ENCODE measurements at places on chromosomes 12 and 14.

GRCh38 chr14:80669426-80669825 lies 272.1 kb downstream of the CEP128 start:
- no peak for DNase-seq

DNA sequence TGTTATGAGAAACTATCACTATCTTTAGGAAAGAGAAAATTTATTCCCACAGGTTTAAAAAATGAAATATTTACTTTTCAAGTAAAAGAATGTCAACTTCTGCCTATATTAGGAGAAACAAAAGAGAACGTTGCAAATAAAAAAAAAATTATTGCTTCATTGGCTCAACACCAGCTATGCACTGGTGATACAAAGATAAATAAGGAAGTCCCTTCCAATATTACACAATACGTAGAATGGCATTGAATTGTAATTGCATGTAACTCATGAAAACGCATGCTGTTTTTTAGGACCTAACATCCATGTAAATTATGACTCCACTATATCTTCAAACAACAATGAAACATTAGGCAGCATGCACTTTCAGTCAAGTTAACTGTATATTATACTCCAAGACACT lies 56.4 kb upstream of the RERGL start:
- DNase-seq, result no peak

DNA sequence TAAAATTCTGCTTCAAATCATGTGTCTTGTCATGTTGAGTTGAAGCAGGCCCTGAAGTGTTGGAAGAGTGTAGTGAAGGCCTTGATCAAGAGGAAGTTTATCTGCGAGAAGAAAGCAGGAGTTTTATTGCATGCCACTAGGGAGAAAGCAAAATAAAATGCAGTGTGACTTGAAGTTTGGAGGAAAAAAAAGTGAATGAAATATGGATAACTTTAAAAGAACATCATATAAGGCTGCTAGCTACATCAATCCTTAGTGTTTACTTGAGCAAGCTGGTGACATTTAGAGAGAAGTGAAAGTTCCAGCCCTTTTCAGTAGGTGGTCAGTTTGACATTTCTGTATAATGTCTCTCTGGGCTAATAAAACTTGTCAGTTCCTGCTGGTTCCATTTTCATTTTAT lies 841.1 kb downstream of the TMTC2 start:
- DNase-seq, result no peak

GRCh38 chr14:105528586-105529318 lies 2.4 kb downstream of the TMEM121 start:
- no peak for DNase-seq

DNA sequence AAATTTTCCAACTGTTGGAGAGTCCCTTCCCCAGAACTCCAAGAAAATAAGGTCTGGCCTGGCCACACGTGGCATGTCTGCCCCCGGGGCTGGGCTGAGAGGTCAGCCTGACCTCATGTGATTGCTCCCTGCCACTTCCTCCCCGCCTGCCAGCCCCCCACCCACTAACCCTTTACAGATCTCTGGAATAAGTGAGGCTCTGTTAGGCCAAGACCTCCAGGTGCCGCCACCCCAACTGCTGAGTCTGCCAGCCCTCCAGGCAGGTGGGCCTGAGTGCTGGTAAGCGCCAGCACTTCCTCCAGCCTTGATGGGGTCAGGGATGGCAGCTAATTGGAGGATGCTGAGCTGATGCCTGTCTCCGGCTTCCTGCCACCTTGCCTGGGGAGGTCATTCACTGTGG lies 658.4 kb downstream of the MED13L start:
- no peak for DNase-seq

DNA sequence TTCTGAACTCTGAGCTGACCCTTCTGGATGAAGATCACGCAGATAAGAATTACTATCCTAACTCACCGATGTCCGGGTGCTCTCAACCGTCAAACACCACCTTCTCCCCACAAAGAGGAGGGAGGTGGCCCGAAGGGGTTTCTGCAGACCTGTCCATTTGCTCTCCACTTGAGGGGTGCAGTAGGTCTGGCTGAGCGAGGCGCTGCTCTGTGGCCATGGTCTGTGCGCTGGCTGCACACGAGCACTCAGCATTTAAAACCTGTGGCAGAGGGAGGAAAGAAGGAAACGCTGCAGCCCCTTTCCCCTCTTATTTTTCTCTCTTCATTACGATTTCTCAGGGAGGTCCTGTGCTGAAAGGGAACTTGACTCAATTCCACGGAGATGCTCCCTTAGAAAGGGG lies 1.5 kb upstream of the HOXC13 start:
- DNase-seq, result no peak

DNA sequence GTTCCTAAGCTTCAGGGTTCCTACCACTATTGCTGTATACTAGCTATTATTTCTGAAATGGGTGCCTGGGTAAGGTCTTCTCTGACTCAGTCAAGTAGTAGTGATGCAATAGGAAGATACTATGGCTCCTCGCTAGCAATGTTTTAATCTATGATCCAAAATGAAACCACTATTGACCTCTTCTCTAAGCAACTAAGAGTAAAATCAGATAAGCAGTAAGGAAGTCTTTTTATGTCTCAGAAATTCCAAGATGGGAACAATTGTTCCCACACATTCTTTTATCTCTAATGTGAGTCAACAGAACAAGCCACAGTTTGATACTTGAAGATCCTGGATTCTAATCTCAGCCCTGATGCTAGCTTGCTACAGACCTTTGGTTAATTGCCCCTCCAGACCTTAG lies 45.1 kb downstream of the AREL1 start:
- DNase-seq, result no peak

DNA sequence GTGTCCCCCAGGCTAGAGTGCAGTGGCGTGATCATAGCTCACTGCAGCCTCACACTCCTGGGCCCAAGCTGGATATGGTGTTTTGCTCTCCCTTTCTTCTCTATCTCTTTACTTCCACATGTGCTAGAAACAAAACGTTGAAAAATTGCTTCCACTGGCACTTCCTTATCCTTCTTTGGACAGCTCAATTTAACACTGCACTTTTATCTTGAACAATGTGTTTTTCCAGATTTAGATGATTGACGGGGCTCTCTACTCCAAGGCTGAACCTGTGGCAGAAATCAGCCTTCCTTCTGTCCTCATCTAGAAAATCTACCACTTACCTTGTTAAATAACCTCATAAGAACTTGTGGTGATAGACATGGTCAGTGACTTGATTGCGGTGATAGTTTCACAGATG lies 165.1 kb downstream of the DAD1 start:
- no peak for DNase-seq

DNA sequence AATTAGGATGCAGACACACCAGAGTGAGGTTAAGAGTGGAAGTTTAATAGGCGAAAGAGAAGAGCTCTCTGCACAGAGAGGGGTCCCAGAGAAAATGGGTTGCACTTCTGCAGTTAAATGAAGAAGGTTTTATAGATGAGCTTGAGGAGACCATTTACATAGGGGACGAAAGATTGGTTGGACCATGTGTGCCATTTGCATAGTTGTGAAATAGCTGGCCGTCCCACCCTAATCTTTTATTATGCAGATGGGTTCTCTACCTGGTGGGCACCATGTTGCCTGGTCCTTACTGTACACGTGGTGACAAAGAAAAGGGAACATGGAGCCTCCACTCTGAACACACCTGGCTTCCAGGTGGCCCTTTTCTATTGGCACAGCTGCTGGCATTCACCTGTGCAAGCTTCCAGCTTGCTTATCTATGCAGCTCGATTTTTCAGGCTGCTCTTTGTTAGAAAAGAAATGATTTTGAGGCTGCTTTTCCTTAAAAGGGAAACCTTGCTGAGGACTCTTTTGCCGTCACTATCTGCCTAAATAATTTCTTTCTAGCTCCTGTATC lies 67.1 kb upstream of the SRSF5 start:
- no peak for DNase-seq

GRCh38 chr12:89693639-89694202 lies 14.9 kb downstream of the ATP2B1 start:
- DNase-seq, result no peak

DNA sequence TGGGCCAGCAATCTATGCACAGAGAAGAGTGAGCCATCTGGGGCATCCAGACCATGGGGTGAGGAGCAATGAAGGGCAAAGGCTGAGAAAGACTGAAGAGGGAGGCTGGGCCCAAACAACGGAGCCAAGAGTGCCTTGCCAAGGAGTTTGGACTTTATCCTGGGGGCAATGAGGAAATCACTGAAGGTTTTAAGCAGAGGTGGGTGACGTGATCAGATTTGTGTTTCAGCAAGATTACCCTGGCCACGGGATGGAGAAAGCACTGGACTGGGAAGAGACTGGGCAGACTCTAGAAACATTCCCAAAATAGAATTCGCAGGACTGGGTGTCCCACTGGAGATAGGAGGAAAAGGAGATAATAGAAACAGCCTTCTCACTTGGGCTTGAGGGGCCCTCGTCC lies 65.3 kb downstream of the DPF3 start:
- no peak for DNase-seq

DNA sequence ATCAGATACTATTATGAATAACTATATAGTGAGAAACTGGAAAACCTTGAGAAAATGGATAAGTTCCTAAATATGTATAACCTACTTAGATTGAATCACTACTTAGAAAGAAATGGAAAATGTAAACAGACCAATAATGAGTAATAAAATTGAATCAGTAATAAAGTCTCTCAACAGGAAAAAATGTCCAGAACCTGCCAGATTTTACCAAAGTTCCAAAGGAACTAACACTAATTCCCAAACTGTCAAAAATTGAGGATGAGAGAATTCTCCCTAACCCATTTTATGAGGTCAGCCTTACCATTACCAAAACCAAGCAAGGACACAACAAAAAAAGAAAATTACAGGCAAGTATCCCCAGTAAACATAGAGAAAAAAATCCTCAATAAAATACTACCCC lies 272.0 kb downstream of the RPAP3 start:
- no peak for DNase-seq

DNA sequence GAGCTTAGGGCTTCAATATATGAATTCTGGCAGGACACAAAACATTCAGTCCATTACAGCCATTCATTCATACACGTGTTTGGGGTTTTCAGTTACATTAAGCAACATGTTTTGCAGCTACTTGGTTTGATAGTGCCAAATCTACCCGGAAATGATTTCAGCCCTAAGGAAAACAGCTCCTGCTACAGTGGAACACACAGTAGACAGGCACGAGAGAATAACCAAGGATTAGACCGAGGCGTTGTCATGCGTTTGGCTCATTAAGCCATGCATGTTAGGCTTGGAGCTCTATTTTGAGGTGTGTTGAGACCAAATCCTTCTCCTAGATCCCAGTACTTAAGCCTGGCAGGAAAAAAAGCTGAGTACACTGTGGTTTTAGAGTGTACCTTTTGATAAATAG lies 177.4 kb downstream of the PRKCH start:
- no peak for DNase-seq

DNA sequence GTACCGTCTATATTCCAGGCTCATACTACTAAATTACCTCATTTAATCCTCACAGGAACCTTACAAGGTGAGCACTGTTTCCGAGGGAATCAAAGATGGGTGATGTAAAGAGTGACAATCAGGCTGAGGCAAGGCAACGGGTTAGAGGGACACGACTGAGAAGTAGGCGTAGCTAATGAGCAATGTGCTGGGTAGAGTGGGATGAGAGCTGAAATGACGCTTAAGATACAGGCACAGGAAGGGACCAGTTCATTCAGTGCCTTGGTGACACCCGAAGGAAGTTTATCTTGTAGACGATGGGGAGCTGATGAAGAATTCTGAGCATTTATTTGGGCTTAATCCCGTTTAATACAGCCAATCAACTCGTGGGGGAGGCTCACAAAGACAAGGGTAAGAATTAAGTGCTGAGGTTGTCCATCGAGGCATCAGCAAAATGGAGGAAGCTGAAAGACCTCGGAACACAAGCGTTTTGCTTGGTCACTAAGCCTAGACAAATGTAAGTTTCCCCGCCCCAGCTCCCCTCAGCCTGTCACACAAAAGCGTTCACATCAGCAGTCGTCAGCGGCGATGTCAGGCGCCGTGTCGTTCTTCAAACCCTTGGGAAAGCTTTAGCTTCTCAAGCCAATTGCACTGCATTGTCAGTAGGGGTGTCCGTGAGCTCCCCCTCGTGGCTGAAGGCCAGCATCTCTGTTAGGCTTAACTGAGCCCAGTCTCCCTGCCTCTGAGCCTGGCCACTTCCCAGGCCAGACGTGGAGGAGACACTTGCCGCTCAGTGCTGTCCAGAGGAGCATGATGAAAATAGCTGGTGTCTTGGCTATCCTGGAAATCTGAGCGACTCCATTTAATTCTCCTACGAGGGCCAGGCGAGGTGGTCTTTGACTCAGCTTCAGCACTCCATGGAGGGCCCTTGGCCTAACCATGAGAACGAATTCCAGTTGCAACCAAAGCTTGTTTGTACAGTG lies 288.5 kb upstream of the G2E3 start:
- DNase-seq, result no peak

DNA sequence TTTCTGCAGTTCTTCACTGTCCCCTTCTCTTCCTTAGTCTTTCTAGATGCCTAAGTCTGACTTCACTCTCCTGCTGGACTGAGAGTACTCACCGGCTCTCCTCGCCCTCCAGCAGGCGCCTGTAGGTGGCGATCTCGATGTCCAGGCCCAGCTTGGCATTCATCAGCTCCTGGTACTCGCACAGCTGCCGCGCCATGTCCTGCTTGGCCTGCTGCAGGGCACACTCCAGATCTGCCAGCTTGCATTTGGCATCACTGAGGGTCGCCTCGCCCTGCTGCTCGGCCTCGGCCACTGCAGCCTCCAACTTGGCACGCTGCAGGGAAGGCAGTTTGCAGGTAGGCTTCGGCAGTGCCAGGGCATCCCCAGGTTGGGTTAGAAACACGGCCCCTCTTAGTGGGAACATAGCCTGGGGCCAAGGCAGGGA lies 5.2 kb downstream of the KRT84 start:
- no peak for DNase-seq

- DNase-seq, result no peak
Measured at GRCh38 chr12:47735649-47736048, 10.4 kb upstream of the ENDOU start.

DNA sequence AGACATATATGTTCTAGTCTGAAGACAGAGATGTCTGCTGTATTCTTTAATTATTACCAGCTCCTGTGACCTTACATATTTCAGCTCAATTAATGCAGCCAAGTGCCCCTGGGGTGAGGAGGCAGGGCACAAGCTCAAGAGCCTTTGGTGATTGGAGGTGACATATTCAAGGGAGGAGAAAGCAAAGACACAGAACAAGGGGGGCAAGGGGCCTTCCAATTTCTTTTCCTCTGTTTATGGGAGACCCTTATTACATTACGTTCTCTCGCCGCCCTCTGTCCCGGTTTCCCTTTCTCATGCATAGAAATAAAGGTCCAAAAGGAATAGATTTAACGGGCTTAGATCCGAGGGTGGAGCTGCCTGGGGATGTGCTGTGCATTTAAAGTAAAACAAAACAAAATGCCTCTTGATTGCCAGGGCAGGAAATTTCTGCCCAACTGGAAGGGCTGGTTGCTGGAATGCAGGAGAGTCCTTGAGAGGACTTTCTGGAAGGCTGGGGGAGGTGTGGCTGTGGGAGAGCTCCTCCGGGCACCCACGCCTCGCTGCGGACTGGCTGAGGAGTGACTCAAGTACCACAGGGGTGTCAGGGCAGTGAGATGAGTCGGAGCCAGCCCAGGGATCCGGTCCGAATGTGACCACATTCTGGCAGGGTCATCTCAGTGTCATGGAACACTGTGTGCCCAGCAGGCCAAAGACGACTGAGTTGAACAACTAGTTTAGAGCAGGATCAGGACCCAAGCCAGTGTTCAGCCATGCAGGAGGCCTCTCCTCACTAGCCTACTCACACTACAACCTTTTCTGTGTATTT lies 32.1 kb upstream of the GSG1 start:
- DNase-seq, result no peak
